Hypothalamus (tissue), 51 donors: ENCODE measurements at places on chromosomes 1 and 21.

GRCh38 chr1:15843826-15844572 lies 3.5 kb upstream of the SPEN start:
- peak; percentile 53 for DNase-seq

DNA sequence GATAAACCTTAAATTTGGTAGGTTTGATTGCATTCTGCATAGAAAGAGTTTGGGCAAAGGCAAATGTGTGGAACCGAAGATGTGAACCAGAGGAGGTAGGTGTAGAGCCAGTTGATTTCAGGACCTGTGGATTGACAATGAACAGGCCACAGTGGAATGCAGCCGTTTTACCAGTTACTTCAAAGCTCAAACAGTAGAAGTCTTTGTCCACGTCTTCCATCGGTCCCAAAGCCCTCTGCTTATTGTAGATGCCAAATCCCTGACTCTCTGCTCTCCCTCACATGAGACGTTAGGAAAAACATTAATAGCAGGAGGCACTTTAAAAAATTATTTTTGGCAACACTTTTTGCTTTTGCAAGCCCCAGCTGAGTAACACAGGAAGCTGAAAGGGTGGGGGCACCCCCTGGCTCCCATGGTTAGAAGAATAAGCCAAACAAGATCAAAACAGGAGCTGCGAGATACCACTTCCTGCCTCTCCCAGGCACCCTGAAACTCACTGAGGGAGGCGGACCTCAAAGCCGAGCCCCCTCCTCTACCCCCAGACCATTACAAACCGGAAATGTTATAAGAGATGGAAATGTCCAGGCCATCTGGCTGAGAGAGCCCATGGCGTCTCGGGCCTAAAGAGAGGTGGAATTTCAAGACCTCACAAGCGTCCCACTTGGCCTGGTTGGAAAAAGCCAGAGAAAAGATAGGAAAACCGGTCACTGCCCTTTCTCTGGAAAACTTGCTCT lies 13.5 kb downstream of the TRAF3IP3 start:
- DNase-seq, result no peak

DNA sequence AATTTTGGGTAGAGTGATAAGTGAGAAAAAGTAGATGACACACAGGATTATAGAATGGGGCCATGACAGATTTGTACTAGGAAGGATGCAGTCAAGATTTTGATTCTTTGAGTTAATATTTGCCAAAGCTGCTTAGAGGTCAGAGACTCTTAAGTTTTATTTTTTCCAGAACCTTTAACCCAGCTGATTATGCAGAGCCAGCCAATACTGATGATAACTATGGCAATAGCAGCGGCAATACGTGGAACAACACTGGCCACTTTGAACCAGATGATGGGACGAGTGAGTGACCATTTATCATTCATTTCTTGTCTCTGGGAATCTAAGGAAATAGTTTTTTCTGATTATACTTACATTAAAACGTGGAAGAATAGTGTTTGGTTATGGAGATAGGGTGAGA lies 16.1 kb downstream of the UBAP2L start:
- DNase-seq, result no peak

DNA sequence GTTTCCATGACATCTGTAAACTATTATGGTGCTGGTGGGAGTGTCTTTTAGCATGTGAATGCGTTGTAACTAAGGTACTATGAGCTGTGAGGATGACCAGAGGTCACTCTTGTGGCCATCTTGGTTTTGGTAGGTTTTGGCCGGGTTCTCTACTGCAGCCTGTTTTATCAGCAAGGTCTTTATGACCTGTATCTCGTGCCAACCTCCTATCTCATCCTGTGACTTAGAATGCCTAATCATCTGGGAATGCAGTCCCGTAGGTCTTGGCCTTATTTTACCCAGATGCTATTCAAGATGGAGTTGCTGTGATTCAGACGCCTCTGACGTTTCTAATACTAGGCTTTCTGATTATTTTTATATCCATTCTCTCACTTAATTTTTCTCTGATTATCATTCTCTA lies 9.4 kb downstream of the NCAM2 start:
- no peak for DNase-seq

- DNase-seq, result no peak
These were observed 69.6 kb downstream of the PIK3R3 start for GRCh38 chr1:46062651-46063319.

- no peak for DNase-seq
These were observed 80.9 kb upstream of the DPYD start for GRCh38 chr1:98001764-98002163.
